Cortex of kidney (tissue), 1 donor: ENCODE measurements at places on chromosomes 1 and 21.

DNA sequence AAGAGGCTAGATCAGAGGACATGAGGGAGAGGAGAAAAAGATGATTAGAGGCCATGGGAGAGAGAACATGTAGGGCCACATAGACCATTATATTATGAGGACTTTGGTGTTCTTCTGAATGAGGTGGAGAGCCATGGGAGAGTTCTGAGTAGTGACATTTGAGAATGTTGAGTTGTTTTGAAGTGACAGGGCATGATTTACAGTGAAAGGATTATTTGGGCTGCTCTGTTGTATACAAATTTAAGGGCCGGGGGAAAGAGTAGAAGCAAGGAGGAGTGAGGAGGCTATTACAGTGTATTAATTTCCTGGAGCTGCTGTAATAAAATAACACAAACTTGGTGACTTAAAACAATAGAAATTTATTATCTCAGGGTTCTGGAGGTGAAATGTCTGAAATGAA lies 102.5 kb upstream of the RGS4 start:
- DNase-seq = no peak

- no peak for DNase-seq
Observed at GRCh38 chr1:168273575-168273974, 7.1 kb upstream of the TBX19 start.

DNA sequence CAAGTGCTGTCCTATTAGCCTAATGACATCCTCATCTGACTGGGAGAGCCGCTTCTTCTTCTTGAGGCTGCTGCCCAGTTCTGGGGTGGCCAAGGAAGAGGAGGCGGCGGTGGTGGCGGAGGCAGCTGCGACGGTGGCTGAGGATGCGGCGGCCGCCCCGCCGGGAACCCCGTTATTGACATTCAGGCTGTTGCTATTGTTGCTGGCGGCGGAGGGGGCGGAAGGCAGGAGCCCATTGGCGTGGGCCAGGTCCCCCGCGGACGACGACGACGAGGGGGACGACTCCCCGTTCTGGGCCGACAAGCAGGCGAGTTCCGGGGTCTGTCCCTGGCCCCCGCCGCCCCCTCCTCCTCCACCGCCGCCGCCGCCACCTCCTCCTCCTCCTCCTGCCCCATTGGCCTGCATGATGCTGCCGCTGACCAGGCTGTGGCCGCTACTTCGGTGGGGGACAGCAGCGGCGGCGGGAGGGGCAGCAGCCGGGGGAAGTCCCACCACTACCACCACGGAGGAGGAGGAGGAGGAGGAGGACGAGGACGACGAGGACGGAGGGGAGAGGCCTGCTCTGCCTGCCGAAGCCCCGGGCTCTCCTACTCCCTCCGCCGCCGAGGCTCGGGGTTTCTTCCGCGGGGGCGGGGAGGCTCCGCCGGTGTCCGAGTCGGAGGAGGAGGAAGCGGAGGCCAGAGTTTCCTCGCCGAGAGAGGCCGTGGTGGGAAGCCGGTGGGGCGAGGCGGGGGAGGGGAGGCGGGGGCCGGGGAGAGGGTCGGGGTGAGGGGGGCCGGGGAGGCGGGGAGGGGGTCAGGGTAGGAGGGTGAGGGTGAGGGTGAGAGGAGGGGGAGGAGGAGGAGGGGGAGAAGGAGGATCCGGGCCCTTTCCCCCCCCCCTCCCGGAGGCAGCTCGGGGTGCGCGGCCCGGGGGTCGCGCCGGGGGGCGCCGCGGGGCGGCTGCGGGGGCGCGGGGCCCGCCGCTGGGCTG lies 610 bp downstream of the WDR26 start:
- no peak for DNase-seq

- DNase-seq = no peak
Observed at GRCh38 chr21:41977034-41977950, 23.5 kb upstream of the C2CD2 start.

DNA sequence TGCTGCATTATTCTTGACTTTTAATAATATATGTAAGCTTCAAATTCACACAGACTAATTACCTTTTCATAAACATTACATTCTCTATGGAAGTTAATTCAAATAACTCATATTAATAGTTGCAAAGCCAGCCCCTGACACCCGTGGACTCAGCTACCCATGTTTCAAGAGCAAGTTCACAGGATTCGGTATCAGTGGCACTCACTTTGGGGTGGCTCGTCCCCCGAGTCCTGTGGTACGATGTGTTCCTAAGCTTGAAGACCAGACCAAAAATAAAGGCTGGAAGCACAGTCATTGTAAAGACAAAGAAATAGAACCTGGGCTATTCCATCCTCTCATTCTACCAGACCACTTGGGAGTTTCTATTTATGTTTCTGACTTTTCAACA lies 70.9 kb downstream of the ITPKB start:
- DNase-seq = no peak

GRCh38 chr1:82048596-82048995 lies 247.9 kb downstream of the ADGRL2 start:
- DNase-seq = no peak

- DNase-seq = no peak
Observed at GRCh38 chr1:55329091-55329490, 113.9 kb upstream of the USP24 start.

DNA sequence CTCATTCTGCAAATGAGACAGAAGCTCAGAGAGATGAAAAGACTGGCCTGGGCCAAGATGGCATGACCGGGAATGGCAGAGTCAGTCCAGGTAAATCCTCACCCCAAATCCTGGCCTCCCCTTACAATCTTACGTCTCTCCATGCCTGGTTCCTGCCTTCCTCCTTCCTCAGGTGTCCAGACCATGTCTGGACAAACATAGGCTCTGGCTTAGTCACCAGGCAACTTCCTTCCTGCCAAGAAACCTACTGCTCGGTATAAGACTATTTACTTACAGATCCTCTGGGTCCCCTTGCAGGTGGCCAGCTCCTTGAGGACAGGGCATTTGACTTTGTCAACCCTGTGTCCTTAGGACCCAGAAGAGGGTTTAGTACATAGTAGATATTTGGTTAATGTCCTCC lies 69.4 kb upstream of the ROR1 start:
- DNase-seq = no peak

GRCh38 chr1:180269645-180270529 lies 39.8 kb downstream of the LHX4 start:
- no peak for DNase-seq

DNA sequence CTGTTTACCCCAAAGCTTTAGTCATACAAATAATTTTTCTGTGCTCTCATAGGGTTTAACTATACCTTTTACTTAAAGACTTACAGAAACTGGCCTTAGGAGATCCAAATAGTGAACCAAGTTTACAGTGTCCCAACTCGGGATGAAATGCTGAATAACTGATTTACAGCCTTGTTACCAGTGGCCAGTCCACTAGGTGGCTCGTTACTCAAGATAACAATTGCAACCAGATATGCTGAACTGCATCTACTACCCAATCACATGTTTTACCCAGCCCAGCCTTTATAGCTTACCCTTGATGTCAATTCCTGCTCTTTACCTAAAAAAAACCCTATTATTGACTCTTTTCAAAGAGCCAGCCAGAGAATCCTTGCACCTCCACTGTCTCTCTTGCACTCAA lies 1148.8 kb upstream of the ADGRL4 start:
- no peak for DNase-seq

DNA sequence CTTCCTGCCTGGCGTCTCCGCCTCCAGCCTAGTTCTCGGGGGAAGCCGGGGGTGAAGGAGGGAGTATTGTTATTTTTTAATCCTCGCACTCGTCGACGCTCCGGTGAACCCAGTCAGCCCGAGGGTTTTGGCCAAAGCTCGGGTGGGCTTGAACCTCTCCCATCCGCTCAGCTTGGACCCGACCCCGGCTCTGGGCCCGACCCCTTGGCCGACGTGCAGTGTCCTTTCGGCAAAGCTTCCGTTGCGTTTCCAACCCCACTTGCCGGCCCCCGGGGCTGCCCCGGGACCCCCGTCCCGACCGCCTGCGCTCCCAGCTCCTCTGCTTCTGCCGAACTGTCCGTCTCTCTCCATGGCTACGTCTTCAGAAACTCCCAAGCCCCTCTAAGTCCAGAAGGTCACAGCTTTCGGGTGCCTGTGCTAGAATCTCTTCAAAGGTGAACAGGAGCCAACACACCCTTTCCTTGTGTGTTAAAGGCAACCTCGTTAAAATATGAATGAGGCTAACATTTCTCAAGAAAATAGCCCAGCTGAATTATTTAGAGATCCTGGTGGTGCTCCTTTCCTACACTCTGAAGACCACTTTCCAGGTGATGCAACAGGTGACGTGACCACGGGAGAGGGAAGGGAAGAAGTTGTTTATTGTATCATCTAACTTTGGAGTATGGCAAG lies 647 bp downstream of the DESI2 start:
- no peak for DNase-seq

DNA sequence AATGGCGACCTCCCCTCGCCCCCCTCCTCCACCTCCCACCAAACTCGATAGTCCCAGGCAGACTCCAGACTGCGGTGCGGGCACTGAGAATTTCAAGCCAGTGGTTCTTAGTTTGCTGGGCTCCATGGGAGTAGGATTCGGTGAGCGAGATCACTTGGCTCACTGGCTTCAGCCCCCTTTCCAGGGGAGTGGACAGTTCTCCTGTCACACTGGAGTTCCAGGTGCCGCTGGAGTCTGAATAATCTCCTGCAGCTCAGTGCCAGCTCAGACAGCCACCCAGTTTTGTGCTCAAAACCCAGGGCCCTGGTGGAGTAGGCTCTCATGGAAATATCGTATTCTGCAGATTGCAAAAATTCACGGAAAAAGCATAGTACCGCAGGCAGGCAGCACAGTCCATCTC lies 7.6 kb downstream of the OR2M7 start:
- DNase-seq = no peak
